Skin of body (tissue), 3 donors: ENCODE measurements at places on chromosomes 4 and X. TPM values are rescaled to one million over a fixed set of nuclear protein-coding genes. Genes with fewer than 3 reads are reported as not detected.

DNA sequence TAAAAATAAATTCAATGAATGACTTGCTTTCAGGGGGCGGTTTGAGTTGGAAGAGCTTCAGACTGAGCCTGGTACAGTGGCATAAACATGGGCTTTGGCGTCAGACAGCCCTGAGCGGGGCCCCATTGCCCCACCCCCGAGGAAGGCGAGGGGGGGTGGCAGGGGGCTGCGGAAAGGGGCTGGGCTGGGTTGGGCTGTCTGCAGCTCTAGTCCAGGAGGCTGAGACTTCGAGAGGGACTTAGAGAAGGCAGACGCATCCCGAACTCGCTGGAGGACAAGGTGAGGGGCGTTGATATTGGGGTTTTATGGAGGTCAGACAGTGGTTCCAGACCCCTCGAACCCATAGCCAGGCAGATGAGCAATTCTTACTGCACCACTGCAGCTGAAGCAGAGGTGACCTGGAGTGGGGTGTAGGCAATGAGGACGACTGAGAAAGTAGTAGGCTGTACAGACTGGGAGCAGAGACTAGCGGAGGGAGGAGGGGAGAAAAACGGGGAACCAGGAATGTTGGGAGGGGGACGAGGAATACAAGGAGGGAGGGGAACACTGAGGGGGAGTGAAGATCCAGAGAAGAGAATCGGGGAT, at the start of gene MAGED2:
TSS of gene MAGED2 (plus strand) at position 222 of the 585 bp plus-strand sequence. CDS start 1,587 bp downstream, outside the sequence.
- peak; percentile 48 for DNase-seq

The AFM gene
- total RNA-seq, result not detected

The CENPVL2 gene
- total RNA-seq, result not detected

The CXorf65 gene
- not detected for total RNA-seq

- no peak for DNase-seq
Observed at GRCh38 chrX:39487166-39487968, 610.4 kb downstream of the BCOR start.

The GRPR gene
- 0.39 TPM for total RNA-seq

The ADGRL3 gene
- 55.9 TPM for total RNA-seq

DNA sequence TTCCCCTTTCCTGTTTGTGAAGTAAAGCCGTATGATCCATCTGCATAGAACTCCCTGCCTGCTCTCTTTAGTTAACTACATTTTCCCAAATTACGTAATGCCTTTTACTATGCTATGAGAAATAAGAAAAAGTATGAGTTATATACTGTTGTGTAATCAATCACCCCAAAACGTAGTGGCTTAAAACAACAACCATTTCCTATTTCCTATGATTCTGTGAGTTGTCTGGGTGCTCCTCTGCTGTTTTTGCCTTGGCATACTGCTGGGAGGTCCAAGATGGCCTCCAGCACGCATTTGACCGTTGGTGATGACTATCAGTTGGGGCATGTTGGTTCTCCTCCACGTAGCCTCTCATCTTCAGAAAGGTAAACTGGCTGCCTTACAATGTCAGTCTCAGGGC, 39.8 kb downstream of the BBS12 start:
- no peak for DNase-seq

DNA sequence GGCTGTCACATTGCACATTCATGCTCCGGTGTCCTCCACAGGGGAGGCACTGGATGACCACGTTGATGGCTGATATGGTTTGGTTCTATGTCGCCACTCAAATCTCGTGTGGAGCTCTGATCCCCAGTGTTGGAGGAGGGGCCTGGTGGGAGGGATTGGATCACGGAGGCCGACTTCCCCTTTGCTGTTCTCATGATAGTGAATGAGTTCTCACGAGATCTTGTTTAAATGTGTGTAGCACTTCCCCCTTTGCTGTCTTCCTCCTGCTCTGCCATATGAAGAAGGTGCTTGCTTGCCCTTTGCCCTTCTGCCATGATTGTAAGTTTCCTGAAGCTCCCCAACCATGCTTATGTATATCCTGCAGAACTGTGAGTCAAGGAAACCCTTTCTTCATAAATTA, 22.3 kb upstream of the NAT8L start:
- DNase-seq, result no peak

The APELA gene
- 0.69 TPM for total RNA-seq

DNA sequence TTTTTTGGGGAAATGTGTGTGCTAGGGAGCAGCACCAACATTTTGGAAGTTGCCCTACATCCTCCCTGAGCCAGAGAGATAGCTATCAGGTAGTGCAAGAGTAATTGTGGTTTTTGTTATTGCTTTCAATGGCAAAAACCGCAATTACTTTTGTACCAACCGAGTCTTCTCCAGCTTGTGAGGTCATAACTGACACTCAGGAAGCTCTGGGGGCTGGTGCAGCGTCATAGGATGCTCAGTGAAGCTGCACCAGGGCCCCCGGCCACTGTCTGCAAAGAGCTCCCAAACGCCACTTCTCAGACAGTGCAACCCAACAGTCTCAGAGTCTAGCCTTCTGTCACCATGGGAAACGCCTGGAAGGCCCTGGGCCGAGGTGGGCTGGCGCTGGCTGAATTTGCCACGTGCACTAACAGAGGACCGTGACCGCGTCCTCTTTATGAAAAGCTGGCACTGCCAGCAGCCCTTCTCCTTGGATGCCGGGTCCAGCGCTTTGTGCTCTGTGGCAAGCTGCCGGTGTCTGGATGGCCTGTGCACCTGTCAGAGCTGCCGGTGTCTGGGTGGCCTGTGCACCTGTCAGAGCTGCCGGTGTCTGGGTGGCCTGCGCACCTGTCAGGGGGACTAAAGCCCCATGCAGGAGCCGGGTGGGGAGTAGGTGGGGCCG, 19.4 kb downstream of the SH3TC1 start:
- no peak for DNase-seq

The TENM3 gene
- total RNA-seq, result 10.2 TPM

GRCh38 chr4:141389649-141390048, 169.0 kb downstream of the ZNF330 start:
- DNase-seq, result no peak

DNA sequence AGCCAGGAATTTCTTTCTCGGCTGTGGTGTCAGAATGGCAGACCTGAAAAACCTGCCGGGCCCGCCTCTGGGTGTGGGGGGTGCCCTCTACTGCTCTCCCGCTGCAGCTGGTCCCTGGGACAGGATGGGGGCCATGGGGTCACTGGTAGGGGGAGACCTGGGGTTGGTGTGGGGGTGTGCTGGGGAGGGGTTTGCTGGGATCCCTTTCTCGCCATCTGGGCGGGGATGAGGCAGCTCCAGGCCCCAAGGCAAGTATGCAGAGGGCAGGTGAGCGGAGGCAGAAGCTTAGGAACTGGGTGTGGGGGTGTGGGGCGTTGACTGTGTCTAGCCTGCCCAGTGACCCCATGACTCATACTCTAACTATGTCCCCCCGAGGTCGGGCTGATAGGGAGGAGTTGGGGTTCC, 884 bp downstream of the CCDC120 start:
- no peak for DNase-seq

DNA sequence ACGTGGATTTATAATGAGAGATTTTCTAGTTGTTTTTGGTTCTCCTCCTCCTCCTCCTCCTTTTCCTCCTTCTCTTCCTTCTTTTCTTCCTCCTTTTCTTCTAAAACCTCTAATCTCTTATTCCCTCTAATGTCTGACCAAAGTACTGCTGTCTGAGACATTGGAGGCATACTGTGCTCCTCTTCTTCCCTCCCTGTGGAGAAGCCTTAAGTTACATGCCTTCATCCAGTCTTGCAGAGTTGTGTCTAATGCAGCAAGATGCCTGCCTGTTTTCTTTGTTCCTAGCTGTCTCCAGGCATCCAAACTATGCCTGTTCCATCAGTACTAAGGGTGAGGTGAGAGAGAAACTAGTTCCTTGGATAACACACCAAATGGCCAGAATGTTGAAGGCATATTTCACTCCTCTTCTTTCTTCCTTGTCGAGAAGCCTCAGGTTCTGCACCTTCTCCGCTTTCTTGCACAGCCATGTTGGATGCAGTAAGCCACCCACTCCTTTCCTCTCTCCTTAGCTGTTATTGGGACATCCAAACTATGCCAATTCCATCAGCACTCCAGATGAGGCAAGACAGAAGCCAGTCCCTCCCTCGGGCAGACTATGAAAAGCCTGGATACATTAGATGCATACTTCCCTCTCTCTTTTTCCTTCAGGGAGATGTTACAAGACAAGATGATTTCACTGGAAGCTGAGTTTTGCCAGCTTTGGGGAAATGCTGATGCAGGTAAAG, 285.7 kb upstream of the TRAM1L1 start:
- no peak for DNase-seq

The CITED1 gene
- total RNA-seq, result 4.9 TPM

DNA sequence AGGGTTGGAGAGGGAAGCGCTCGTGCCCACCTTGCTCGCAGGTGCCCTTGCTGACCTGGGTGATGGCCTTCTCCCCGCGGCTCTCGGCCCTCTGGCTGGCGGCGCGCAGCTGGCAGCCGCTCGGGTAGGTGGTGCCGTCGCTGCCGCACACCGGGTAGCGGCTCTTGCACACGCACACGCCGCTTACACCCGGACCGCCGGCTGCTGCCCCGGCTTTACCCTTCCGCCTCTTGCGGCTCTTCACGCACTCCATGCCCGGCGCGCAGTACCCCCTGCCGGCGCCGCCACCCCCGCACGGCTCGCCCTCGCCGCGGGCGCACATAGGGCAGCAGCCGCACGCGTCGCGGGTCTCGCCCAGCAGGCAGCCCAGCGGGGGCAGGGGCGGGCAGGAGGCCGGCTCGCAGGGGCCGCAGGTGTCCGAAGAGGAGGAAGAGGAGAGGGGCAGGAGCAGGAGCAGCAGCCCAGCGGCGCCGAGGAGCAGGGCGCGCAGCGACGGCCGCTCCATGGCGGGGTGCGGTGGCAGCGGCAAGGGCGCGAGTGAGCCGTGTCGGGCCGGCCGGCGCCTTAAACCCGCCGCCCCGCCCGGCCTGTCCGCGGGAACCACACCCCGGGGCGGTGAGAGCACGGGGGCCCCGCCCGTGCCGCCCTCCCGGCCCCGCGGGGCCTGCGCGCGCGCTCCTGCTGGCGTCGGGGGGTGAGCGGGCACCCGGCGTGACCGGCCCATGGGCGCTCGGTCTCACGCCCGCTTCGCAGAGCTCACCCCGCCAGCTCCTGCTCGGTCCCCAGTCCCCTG, at the start of gene IGFBP7:
TSS of gene IGFBP7 (minus strand) at position 539 of the 793 bp plus-strand sequence. CDS start at position 505, 34 bp downstream.
- no peak for DNase-seq

- no peak for DNase-seq
Observed at GRCh38 chr4:89497517-89498308, 190.1 kb upstream of the GPRIN3 start.

- DNase-seq, result peak; percentile 25
Observed at GRCh38 chrX:3521396-3521795, 174.9 kb upstream of the MXRA5 start.

DNA sequence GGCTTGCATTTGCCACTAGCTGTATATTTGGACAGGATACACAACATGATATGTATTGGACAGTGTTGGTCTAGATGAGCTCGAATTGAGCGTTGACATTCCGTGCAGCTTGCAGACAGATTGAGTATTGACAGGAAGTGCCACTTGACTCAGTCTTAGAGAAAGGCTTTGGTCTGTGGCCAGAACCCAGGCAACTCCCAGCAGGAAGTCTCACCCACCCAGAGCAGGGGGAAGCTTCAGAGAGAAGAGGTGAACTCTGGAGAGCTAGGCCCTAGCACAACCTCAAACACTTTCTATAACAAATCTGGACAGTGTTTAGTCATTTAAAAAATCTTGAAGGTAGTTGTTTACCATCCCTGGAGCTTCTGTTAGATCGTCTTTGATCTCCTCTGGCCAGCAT, 280.5 kb downstream of the FBXW7 start:
- no peak for DNase-seq

- DNase-seq, result no peak
Observed at GRCh38 chrX:151741606-151742005, 7.1 kb downstream of the CNGA2 start.

DNA sequence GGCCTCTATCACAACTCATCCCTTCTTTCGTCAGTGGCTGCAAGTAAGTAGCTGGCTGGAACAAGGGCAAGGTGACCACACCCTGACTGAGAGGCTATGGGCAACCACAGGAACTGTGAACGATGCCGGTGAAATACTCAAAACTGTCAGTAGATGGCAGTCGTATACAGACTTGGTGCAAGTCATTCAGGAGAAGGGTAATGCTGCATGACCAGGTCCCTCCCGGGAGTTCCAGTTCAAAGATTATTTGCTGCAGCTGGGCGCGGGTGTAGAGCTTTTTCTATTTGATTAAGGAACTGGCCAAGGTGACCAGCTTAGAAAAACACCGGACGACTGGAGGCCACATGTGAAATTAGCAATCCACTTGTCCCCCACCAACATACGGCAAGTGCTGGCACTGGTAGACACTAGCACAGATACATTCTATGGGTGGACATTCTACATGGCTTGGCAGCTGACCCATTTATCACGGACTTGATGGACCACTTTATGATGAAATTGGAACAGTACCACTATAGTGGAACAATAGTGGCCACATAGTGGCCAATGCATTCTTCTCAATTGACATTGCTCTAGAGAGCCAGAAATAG, 726.6 kb downstream of the TRAM1L1 start:
- DNase-seq, result no peak

- no peak for DNase-seq
Observed at GRCh38 chrX:39000802-39001201, 199.5 kb downstream of the MID1IP1 start.

GRCh38 chr4:163757219-163757618, 262.7 kb downstream of the TMA16 start:
- no peak for DNase-seq

- no peak for DNase-seq
Observed at GRCh38 chr4:92198711-92199110, 105.1 kb upstream of the GRID2 start.

DNA sequence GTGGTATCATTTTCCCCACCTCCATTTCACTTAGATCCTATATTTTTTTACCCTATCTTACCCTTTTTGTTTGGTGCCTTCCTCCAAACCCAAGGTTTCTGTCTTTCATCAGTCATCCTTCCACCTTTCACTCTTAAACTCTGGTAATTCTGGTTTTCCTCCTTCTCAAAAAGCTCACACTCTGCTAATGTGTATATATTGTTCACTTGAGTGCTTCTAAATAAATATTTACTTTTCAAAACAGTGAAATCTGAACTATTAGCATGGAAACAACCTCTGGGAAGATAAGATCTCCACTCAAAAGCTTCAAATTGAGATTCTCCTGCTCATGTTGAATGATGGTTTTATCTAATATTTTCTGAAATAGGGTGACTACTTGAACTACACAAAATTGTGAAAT, 21.5 kb downstream of the XIAP start:
- no peak for DNase-seq

The PLXNA3 gene
- total RNA-seq, result 23.6 TPM

GRCh38 chr4:107255114-107255513, 219.0 kb upstream of the DKK2 start:
- no peak for DNase-seq

The CXCL10 gene
- total RNA-seq, result 1.7 TPM

- DNase-seq, result no peak
Observed at GRCh38 chr4:10753336-10753735, 68.8 kb upstream of the CLNK start.

- DNase-seq, result no peak
Observed at GRCh38 chr4:90444904-90445303, 317.7 kb downstream of the CCSER1 start.

DNA sequence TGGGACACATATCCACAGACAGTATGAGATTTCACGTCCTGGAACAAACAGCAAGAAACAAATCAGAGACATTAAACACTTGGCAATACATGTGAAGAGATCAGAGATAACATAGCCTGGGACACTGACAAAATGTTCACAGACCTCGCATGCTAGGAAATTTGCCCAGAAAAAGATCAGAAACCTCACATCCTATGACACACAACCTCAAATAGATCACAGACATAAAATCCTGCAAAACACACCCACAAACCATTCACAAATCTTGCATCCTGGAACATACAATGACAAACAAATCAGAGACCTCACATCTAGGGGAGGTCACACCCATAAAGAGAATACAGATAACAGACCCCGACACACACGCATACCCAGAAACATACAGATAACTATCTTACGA, 18.0 kb downstream of the SUV39H1 start:
- DNase-seq, result no peak

The RAB39B gene
- 0.30 TPM for total RNA-seq
